Activated CD8-positive, alpha-beta memory T cell treated with anti-CD3 and anti-CD28 coated beads for 48 hours (primary cell): ENCODE measurements at places on chromosomes 4 and X.

- no peak for DNase-seq
These were observed 25.4 kb upstream of the SLAIN2 start for GRCh38 chr4:48315728-48316630.

DNA sequence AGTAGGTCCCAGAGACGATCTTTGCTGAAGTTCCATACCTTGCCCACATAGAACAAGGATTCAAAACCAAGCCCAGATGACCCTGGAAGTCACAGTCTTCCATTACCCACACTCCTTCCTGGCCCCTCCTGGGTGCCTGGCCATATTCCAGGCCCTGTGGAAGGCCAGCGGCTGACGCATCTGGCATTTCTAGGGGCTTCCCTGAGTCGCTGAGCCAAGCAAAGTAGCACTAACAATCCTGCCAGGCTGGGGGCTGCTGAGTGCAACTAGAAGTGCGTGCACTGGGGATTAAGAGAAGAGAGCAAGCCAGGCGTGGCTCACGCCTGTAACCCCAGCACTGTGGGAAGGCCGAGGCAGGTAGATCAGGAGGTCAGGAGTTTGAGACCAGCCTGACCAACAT lies 175.2 kb upstream of the CPEB2 start:
- no peak for DNase-seq

DNA sequence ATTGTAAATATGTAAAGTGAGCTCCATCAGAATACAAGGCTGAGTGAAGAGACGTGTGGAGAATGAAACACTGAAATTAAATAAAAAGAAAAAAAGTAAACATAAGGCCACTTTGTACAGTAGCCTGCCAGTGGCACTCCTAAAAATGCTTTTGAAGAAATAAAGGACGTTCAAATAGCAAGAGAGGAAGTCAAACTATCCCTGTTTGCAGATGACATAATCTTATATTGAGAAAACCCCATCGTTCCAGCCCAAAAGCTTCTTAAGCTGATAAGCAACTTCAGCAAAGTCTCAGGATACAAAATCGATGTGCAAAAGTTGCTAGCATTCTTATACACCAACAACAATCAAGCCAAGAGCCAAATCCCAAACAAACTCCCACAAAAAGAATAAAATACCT lies 24.2 kb downstream of the RASSF6 start:
- DNase-seq = no peak

- DNase-seq = no peak
These were observed 202.0 kb downstream of the RRAGB start for GRCh38 chrX:55919367-55920221.

- DNase-seq = no peak
These were observed 26.2 kb downstream of the DLG3 start for GRCh38 chrX:70470850-70471289.

- no peak for DNase-seq
These were observed 285.6 kb downstream of the GPAT3 start for GRCh38 chr4:83821493-83821892.

DNA sequence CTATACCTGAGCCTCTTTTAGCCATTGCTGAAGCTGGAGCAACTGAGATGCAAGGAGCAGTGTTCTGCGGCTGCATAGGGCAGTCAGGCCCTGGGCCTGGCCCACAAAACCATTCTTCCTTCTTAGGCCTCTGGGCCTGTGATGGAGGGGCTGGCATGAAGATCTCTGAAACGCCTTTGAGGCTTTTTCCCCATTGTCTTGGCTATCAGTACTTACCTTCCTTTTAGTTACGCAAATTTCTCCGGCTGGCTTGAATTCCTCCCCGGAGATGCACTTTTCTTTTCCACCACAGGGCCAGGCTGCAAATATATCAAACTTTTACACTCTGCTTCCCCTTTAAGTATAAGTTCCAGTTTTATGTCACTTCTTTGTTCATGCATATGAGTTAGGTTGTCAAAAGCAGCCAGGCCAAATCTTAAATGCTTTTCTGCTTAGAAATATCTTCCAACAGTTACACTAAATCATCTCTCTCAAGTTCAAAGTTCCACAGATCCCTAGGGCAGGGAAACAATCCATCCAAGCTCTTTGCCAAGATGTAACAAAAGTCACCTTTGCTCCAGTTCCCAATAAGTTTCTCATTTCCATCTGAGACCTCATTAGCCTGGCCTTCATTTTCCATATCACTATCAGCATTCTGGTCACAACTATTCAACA lies 194.4 kb upstream of the PCDH7 start:
- DNase-seq = no peak

DNA sequence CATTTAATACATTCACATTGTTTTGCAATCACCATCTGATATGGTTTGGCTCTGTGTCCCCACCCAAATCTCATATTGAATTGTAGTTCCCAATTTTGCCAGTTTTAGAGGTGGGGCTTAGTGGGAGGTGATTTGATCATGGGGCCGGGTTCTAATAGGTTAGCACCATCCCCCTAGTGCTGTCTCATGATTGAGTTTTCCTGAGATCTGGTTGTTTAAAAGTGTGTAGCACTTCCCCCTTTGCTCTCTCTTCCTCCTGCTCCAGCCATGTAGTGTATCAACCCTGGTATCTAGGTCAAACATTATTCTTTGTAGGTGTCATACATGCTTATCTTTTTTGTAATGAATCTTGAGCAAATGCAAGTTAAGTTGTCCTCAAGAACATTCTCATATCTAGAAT lies 83.3 kb upstream of the KIT start:
- no peak for DNase-seq

DNA sequence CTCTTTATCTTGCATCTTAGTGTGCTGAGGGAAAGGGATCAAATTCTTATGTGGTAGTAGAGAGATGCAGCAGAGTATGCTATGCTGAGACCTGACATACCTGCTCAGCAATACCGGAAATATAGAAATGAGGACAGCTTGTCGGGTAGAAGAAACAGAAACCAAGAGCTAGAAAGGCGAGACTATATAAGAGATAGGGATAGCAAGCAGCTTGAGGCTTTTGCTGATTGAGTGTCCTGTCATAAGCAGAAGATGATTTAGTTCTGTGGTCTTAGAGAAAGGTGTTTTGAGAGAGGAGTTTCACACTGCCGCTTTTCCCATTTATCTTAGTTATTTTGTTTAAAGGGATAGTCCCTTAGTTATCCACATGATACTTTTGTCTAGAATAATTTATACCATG lies 31.7 kb downstream of the USP9X start:
- DNase-seq = no peak

GRCh38 chr4:170849969-170850368 lies 760.2 kb upstream of the AADAT start:
- DNase-seq = no peak

DNA sequence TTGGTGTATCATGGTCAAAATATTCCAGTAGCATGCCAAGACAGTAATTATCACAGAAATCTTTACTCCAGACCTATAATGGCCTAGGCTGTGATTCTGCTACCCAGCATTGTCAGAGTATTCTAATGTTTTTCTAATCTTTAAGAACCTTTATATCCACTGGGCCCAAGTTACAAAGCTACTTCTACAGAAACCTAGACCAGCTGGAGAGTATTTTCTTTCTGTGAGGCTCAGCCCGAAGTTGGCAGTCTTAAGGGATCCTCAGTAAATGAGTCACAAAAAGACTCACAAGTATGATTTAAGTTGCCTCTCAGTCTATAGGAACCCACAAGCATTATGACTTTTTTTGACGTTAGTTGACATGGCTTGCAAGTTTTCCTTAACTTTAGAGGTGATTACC lies 638.5 kb upstream of the FAM241A start:
- no peak for DNase-seq

GRCh38 chr4:113383111-113383785 lies 333.8 kb downstream of the ANK2 start:
- DNase-seq = no peak

- DNase-seq = no peak
These were observed 38.5 kb upstream of the PRSS48 start for GRCh38 chr4:151238477-151238876.
